ENCODE measurements at places on chromosomes 12 and 14.
A peak's percentile ranks its signal among the peaks of the same experiment; 100 is the strongest.

DNA sequence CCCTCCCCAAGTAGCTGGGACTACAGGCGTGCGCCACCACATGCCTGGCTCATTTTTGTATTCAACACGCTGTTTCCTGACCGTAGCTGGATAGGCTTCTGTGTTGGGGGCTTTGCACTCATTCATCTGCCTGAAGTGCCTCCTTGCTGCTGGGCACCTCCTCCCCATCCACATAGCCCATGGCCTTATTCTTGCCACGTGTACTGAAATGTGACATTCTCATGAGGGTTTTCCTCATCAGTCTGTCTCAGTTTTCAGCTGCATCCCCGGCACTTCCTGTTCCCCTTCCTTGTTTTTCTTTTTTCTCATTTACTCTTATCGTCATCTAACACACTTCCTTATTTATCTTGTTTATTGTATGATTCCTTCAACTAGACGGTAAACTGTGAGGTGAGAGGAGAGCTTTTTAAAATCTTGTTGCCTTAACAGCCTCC lies 36.6 kb downstream of the RCOR1 start:
- no peak for DNase-seq

GRCh38 chr12:67269633-67270573 lies 745 bp downstream of the CAND1 start:
- DNase-seq = peak; percentile 49

- DNase-seq = no peak
Measured at GRCh38 chr12:562634-563033, 100.6 kb downstream of the NINJ2 start.

DNA sequence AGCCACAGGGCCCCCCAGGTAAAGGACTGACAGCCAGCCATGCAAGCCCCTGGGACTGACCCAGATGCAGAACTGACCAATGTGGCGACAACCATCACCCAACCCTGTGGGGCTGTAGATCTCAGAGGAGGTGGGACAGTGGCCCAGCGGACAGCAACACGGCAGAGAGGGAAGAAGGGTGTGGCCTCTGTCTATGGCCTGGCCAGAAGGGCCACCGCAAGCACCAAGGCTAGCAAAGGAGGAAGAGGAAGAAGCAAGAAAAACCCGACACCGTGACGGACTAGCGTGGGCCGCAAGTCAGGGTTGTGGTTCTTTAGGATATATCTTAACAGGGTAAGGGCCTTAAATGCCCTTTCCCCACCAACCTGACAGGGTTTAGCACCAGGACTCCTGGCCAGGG lies 71.2 kb downstream of the ITPK1 start:
- DNase-seq = no peak

DNA sequence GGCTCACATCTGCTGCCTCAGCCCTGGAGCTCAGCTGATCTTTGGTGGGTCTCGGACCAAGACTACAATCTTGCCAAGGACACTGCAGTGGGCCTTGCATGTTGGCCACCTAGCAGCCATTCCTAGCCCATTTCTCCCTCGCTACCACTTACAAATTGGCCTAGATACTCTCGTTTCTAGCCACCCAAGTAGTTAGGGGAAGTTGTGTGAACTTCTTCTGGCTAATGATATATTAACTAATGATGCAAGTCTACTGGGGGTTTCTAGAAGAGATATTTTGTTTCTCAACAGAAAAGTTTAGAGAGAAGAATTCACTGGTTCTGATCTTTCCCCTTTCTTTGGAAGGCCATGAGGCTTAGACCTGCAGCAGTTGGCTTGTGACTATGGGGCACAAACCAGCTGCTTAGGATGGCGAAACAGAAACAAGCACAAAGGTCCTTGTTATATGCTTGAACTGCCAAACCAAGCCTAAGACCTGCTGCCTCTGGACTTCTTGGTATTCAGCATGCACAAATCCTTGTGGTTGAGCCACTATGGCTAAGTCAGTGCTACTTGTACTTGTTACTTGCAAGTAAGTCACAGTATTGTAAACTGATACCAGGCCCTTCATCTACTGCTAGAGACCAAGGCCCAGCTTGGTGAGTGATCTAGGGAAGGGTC lies 30.5 kb upstream of the GPATCH2L start:
- DNase-seq = no peak

DNA sequence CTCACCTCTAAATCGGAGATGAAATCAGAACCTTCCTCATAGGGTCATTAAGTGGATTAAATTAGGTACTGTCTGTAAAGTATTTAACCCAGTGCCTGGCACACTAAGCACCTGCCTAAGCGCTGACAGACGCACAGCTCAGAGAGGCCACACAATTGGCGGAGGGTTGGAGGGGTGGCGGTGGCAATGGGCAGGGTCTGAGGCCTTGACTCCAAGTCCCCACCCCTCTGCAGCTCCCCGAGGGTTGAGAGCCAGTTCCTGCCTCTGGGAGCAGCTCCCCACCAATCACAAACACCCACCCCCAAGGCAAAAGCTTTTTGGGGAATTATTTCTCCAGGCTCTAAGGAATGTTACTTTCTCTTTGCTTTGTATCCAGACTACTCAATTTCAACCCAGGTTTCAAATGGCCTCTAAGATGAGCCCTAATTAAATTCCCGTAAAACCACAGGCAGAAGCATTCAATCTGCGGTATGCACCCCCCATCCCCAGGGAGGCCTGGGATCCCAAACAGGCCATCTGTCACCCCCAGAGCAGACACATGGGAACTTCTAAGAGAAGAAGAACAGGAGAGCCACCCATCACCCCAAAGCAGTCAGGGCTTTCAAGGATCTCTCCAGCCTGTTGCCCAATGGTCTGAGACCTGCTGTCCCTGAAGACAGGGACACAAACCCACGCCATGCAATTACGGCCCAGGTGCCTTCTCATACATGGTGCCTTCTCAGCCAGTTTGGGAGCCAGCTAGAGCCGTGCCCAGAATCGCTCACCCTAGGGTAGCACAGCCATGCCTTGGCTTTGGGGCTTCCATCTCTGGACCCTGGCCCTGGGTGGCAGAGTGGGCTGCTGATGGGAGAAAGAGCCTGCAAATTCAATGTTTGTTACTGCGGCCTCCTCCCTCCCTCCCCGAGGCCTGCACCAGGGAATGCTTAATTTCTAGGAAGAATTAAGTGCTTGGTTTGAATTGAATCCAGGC lies 66.1 kb downstream of the CHGA start:
- DNase-seq = no peak

DNA sequence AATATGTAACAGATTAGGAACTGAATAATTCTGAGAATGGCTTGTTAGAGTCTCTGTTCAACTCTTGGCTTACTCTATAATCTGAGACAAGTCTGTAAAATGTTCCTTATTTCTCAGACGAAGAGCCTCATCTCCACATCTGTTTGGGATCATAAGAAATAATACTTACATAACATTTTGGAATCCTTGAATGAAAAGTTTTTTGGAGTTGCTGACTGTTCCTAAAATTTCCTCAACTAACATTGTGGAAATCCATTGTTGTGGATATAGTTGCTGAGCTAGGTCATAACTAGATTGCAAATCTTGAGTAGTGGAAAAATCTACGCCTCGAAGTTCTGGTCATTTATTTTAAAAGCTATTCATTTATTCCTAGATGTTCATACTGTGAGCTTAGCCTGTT lies 402.9 kb downstream of the ZFP36L1 start:
- DNase-seq = no peak

GRCh38 chr14:61569812-61570548 lies 125.3 kb upstream of the HIF1A start:
- DNase-seq = peak; percentile 14

GRCh38 chr12:50647031-50647430 lies 116.9 kb upstream of the ATF1 start:
- no peak for DNase-seq

DNA sequence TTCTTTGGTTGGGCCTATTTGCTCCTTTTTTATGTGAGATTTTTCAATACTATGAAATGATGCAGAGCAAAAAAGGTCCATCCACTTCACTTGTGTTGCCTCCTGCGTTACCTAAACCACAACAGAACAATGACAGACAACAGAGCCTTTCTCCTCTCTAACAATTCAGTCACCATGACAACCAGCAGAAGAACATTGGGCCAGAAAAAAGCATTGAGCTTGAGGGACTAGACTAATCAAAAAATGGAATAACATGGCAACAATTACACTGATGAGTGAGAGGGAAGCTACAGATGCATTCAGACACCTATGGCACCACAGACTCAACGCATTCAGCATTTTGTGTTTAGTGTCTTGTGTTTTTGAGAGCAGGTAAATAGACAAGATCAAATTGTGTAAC lies 44.6 kb upstream of the PTCSC3 start:
- DNase-seq = no peak

DNA sequence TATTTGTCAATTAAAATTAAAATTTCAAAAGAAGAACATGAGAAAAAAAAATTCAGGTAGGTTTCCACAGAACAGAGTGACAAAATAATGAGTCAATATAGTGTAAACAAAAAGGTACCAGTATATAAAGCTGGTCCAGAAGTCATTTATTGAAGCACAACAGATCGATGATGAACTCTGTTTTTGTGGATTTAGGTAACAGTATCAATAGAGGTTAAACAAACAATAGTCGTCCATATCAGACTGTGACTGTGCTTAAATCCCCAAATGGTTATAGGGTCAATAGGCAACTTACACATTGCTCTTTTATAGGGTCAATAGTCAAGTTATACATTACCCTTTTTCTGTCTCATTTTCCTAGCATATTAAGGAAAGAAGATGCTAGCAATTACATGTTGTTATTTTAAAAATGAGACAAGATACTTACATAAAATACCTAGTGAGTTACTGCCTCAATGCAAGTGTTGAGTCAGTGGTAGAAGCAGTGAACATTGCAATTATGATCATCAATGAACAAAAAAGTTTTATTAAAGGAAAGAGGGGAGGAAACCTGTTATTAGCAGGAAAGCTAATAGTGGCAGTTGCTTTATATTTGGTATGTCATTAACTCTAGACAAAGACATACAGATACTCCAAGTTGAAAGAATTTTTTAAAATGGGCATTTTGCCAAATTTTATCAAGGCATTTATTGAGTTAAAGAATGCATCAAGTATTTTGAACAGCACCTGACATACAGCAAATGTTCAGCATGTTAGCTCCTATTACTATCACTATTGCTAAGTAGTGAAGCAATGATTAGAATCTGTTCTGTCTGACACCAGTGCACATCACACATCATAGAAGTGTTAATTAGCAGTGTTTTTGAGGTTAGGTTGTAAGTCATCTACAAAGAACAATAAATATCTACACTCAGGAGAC lies 102.9 kb downstream of the CCER1 start:
- no peak for DNase-seq

- no peak for DNase-seq
Measured at GRCh38 chr14:54606178-54606577, 39.2 kb downstream of the SAMD4A start.

GRCh38 chr12:27751386-27752047 lies 28.5 kb upstream of the KLHL42 start:
- no peak for DNase-seq

DNA sequence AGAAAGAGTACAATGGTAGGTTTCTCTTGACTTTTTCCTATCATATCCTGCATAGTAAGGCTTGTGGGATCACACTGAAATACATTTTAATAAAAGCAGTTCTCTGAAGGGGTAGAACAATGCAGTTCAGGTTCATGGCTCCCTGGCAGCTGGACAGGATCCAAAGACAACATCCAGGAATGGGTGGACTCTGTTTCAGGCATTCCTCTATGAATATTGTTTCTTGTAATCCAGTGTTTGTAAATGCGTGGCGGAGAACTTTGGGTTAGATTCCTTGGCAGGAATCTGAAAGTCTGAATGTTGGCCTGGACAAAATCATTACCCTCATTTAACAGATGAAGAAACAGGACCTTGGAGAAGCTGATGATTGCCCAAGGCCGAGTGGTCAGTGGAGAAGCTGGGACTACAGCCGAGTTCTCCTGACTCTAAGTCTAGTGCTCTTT lies 43.5 kb downstream of the SYNE2 start:
- DNase-seq = no peak

DNA sequence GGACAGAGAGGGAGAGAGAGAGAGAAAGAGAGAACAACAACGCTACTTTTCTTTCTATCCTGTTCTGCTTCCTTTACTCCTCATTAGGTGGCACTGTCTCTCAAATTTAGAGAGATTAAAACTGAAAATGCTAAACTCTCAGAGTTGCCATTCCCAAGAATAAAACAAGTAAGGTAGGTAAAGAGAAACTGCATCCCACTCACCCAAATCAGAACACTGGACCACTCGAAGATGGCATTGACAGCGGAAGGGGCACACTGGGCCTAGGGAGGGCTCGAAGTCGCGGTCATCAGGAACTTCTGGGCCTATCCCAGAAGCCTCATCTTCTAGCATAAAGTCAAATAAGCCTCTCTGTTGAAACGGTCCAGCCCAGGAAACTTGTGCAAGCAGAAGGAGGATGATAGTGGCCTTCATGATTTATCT lies 4.5 kb downstream of the DCN start:
- no peak for DNase-seq

DNA sequence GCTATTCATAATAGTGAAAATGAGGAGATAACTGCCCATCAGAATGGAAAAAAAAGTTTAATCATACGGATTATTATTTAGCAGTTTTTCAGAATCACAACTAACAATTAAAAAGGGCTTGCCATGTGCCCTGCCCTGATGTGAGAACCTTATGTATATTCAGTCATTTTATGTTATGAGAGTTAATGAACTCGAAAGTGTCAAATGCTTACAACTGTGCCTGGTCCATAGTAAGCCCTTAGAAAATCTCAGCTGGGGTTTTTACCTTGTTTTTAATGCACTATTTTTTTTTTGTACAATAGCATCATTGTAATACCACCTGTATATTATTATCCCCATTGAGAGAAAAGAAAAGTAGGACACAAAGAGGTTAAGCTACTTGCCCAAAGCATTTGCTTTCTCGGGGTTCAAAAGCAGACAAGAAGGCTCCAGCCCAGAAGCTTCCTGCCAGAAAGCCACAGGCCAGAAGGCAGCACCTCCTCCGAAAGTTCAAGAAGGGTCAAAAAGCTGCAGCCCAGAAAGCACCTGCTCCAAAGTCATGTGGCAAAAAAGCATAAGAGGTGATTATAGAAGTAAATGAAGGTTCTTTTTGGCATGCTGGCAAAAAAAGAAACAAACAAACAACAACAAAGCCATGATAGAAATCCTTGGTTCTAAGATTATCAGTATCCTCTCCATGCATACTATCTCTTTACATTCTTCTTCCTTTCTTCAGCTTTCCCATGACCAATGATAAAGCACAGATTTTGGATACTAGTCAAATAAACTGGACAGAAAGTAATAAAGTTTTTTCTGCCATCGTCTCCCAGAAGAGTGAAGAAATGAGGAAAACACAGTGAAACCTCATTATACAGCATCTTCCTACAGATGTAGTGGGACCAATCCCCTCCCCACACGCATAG lies 59.1 kb upstream of the NAP1L1 start:
- DNase-seq = peak; percentile 4

- DNase-seq = no peak
Measured at GRCh38 chr14:38003746-38004609, 203.7 kb upstream of the SSTR1 start.

GRCh38 chr14:32350020-32350419 lies 20.9 kb downstream of the AKAP6 start:
- no peak for DNase-seq
